ENCODE measurements at places on chromosomes 7 and 10.

GRCh38 chr7:133354546-133355324 is 101.9 kb downstream of the EXOC4 start:
- no peak for DNase-seq

GRCh38 chr10:116331815-116332214 is 7.6 kb downstream of the CCDC172 start:
- DNase-seq, result no peak

GRCh38 chr10:11528286-11528685 is 83.2 kb downstream of the USP6NL start:
- DNase-seq, result no peak

- no peak for DNase-seq
These were observed 6.7 kb downstream of the SH2D4B start for GRCh38 chr10:80544316-80544953.

DNA sequence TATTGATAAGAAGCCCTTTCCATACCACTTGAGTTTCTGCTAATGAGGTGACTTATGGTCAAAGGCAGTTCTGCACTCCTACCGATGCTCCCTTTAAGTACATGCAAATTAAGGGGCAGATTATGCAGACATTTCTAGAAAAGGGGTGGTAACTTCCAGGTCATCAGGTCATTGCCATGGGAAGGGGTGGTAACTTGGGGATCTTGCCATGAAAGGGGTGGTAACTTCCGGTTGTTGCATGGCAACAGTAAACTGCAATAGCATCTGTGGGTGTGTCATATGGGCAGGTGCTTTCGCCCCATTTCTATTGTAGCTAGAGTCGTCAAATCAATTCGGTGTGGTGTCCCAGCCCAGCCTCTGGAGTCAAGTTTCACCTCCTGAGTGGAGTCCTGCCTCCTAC is 150.9 kb downstream of the UBE2H start:
- no peak for DNase-seq

GRCh38 chr7:3159039-3159438 is 115.4 kb upstream of the CARD11 start:
- no peak for DNase-seq

- DNase-seq, result no peak
These were observed 105.4 kb upstream of the ZMIZ1 start for GRCh38 chr10:78963074-78964034.

GRCh38 chr10:69732147-69732825 is 69.4 kb upstream of the COL13A1 start:
- no peak for DNase-seq

- DNase-seq, result no peak
These were observed 349.5 kb upstream of the ZNF32 start for GRCh38 chr10:43998021-43998809.

- DNase-seq, result no peak
These were observed 50.3 kb upstream of the ST8SIA6 start for GRCh38 chr10:17504547-17505245.

DNA sequence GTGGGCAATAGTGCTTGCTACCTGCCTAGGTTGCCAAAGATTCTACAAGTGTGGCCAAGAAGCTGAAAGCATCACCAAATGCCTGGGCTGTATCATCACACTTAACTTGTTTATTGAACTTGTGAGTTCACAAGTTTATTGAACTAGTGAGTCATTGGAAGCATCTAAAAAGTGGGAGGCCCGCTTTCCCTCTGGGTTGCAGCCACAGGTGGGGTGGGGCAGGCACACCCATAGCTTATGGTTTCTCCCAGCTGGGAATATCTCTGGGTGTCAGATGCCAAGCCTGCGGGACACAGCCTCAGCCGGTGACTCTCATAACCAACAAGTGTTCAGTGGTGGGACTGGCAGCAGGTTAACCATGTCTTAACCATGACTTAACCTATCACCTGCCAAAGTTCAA is 145.9 kb upstream of the FAM13C start:
- DNase-seq, result no peak

GRCh38 chr10:31133251-31133791 is 101.7 kb upstream of the ZNF438 start:
- DNase-seq, result no peak

- DNase-seq, result no peak
These were observed 66.2 kb upstream of the PDGFA start for GRCh38 chr7:585873-586272.

GRCh38 chr10:103633846-103634245 is 140.3 kb downstream of the NEURL1 start:
- DNase-seq, result no peak

DNA sequence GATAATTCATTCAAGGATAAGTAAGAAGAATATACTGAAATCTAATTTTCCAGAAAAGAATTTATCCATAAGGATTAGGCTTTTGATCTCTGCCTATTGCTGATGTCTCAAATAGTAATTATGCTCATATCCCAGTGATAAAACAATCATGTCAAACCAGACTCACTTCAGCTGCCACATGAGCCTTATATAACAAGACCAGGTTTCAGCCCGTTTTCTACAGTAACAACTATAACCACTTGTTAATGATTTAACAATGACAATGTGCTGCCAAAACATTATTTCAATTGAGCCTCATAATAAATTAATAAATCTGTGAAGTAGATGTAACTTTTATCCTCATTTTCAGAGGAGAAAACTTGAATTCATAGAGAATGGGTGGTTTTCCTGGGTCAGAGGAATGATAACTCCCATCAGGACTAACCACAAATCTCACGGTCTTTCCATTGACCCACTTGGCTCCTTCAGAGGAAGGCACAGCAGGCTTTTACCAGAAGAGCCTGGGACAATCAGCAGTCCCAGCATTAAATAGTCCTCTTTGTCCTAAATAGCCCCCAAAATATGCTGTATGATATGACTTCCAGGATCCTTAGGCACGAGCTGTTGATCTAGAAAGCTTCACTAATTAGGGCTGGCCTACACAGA is 42.5 kb upstream of the SLIT1 start:
- no peak for DNase-seq

- no peak for DNase-seq
These were observed 54.1 kb downstream of the HSPA12A start for GRCh38 chr10:116688241-116688711.

- DNase-seq, result no peak
These were observed 49.3 kb downstream of the ABCB4 start for GRCh38 chr7:87426160-87426559.

DNA sequence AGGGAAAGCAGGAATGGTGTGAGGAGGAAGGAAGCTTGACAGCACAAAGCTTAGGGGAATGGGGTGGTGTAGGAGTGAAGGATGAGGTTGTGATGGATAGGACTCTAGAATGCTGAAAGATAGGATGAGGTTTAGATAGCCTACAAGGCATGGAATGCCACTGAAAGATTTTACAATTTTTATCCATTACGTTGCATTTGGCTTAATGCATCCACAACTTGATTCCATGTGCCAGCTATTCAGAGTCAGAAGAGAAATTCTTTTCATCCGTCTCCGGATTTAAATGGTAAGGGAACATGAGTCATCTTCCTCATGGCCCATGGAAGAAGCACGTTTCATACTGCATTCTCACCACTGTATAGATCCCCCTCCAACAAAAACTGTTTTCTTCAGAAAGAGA is 212.4 kb upstream of the BMPER start:
- no peak for DNase-seq

- DNase-seq, result no peak
These were observed 68.9 kb upstream of the KDM7A start for GRCh38 chr7:140245611-140246105.

DNA sequence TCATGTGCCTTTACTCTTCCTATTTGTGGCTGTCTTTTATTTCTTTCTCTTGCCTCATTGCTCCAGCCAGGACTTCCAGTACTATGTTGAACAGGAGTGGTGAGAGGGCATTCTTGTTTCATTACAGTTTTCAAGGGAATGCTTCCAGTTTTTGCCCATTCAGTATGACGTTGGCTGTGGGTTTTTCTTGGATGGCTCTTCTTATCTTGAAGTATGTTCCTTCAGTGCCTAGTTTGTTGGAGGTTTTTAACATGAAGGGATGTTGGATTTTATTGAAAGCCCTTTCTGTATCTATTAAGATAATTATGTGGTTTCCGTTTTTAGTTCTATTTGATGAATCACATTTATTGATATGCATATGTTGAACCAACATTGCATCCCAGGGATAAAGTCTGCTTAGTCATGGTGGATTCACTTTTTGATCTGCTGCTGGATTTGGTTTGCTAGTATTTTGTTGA is 96.8 kb downstream of the GLCCI1 start:
- no peak for DNase-seq

GRCh38 chr10:28949005-28950004 is 272.0 kb downstream of the BAMBI start:
- DNase-seq, result no peak

- no peak for DNase-seq
These were observed at the start of gene UNCX for GRCh38 chr7:1232623-1233332. Gene UNCX, plus strand, starts transcription at chr7:1232872. Its CDS starts 146 bp downstream, at chr7:1233018.

DNA sequence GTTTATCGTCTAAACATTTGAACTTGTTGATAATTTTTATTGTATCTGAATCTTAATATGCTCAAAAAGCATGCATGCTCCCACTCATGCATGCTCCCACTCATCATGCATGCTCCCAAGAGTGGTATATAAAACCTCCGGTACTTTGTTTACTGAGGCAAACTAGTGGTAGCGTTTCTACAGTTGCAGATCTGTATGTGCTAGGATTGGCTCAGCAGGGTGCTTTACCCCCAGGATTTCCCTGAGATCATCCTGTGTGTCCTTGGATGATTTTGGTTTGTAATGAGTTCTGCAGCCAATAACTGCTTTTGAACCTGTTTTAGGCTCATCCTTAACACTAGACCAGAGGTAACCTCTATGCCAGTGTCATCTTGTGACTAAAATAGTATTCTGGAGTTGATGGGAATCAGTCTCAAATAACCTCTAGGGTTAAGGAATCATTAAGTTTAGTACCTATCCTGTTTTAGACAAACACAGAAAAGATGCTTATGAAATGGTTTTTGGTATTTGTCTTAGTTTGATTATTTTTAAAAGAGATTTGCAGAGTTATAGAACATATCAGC is 40.4 kb downstream of the PHTF2 start:
- no peak for DNase-seq

DNA sequence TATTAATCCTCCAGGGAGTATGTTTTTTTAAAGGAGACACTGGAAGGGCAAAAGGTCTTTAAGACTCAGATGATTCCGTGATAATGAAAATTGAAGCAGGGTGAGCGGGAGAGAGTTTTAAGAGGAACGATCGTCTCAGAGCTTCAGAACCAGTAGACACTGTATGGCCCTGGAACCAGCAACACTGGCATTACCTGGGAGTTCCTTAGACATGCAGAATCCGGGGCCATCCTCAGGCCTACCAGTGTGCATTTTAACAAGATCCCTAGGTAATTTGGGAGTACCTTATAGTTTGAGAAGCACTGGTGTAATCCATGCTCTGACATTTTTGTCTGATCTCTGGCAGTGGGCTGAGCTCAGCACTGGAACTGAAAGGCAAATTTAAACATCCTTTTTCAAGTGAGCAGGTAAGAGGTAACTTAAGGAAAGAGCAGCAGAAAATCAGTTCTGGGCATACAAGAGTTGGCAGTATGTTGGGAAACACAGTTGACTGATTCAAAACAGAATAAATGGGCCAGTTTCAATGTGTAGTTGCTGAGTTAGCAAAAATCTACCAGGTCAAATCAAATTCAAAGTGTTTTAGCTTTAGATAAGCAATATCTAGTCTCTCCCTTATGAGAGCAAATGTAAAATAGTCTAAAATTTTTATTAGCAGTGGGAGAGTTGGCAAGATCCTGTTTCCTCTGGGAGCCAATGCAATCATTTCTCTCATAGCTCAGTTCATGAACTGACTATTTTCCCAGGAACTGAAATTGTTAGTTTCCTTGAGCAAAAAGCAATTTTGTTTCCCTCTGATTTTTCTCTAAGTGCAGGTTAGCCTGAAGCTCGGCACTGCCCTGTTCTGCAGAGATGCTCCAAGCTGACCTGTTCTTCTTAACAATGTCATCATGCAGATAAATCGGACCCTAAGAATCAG is 97.2 kb upstream of the ELMO1 start:
- no peak for DNase-seq

GRCh38 chr10:24505759-24506158 is 217.9 kb downstream of the ARHGAP21 start:
- DNase-seq, result no peak

DNA sequence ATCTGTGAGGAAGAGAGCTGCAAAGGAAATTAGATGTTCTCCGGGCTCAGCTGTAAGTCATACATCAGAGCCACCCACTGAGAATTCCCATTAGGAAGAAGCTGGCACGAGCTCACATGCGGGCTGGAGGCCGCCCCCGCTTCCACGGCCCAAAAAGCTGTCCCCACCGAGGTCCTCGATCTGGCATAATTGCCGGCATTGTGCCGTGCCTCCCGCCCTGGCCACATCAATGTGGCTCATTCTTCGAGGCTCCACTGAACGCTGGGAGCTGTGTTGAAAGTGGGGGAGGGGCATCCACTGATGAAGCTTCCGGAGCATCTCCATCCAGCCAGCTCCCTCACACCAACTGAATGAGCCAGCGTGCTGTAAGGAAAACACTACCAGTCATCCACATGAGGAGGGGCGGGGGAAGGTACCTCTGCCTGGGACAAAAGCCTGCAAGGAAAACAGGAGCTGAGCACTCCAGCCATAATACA is 173.1 kb downstream of the PTPRN2 start:
- DNase-seq, result no peak

- no peak for DNase-seq
These were observed 704 bp upstream of the SLC35B4 start for GRCh38 chr7:134317434-134317833.

- no peak for DNase-seq
These were observed 511.0 kb upstream of the PCDH15 start for GRCh38 chr10:55311848-55312635.

DNA sequence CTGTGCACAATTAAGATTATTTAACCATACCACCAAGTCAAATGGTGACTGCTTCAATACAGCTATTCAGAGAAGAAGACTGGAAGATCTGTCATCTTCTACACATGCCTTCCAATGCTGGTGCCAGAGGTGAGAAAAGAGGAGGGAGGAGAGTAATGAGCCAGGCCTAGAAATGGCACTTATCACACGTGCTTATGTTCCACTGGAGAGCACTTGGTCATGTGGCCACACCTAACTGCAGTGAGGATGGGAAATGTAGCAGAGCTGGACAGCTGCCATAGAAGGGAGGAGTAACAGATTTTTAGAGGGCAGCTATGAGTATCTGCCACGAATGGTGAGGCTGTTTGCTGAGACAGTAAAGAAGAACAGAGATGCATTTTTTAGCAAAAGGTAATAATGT is 77.1 kb downstream of the MPLKIP start:
- DNase-seq, result no peak

- no peak for DNase-seq
These were observed 6.7 kb downstream of the SLC37A3 start for GRCh38 chr7:140391634-140392033.

- DNase-seq, result no peak
These were observed 319.7 kb upstream of the POM121L12 start for GRCh38 chr7:52715701-52716100.

Data from common myeloid progenitor, CD34-positive (primary cell).